ENCODE measurements at places on chromosomes 12 and 14.

- no peak for DNase-seq
Measured at GRCh38 chr12:132143336-132144071, 615 bp downstream of the DDX51 start.

DNA sequence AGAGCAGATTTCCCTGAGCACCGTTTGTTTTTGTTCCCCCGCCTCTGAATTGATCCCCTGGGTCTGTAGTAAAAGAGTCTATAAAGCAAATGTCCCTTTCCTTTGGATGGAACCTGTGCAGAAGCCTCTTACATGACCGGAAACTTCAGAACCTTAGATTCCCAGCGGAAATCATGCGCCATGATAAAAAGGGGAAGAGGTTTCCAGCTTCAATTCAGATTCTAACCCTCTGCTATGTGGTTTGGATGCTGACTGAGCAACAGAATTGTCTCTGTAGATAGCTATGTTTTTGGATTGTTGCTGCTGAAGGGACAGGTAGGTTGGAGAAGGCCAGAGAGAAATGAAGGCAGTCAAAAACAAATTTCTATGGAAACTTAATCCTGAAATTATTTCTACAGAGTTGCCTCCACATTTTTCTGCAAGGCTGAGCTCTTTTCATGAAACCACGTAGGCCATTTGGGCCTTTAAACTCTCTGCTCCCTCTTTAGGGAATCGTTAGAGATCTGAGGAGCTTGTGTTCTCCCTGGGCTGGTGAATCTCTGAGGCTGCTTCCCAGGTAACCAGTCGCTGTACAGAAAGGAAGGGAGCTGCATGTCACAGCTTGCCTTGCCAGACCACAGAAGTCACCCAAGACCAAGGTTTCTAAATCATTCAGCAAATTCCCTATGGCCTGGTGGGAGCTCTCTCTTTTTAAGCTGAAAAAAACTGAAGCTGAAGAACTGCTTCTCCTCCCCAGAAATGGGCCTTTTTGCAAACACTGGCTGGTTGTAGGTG, 28.7 kb upstream of the OR10P1 start:
- DNase-seq, result no peak

DNA sequence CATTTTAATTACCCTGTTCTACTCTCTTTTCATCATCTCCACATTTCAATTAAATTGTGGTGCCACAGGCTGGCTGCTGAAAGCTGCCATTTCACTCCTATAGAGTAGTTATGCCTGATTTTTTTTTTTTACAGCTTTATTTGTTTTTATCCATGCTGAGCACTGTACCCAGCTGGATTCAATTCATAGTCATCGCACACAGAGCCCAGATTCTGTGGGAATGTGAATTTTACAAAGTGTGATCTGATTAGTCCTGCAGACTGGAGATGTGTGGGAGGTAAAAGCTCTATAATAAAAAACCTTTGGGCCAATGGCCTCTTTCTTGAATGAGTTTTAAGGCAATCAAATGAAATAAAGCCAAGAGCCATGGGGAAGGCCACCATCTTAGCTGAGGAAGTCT, 190.2 kb downstream of the ANO4 start:
- no peak for DNase-seq

GRCh38 chr14:36524874-36525745, 5.1 kb upstream of the NKX2-1 start:
- DNase-seq, result no peak

DNA sequence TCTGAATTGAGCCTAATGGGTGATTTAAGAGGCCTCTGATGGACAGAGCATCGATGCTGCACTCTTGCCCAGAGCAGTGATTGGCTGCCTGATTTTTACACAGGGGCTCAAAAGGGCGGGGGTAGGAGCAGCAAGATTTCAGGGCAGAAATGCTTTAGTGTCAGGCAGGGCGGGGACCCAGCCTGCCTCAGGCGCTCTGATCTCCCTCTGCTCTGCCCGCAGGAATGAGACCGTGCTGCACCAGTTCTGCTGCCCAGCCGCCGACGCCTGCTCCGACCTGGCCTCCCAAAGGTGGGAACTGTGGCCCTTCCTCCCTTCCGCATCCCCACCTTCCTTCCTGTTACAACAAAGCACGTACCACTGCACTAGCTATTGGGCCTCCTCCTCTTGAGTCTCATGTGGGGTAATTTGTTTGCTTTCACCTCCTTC, 32.4 kb downstream of the IQSEC3 start:
- no peak for DNase-seq

GRCh38 chr12:67964456-67964855, 24.8 kb upstream of the IFNG-AS1 start:
- DNase-seq, result no peak

DNA sequence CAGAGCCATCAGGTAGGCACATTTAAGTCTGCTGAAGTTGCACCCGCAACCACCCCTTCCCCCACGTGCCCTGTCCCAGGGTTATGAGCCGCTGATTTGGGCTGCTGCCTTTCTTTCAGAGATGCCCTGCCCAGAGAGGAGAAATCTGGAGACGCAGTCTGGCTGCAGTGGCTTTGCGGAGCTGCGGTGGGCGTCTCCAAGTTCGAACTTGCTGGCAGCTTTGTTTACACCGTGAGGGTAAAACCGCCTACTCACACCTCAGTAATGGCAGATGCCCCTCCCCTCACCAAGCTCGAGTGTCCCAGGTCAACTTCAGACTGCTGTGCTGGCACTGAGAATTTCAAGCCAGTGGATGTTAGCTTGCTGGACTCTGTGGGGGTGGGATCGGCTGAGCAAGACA, 14.7 kb downstream of the PTCSC3 start:
- no peak for DNase-seq
